ENCODE measurements at places on chromosomes 13 and 19. TPM values are rescaled to one million over a fixed set of nuclear protein-coding genes. Genes with fewer than 3 reads are reported as not detected.

ZNF333 gene
- total RNA-seq = 12.1 TPM

CCDC97 gene
- 18.3 TPM for total RNA-seq

BRME1 gene
- total RNA-seq = not detected

PRODH2 gene
- total RNA-seq = not detected

SLC6A16 gene
- total RNA-seq = 0.40 TPM

APBA3 gene
- total RNA-seq = 13.9 TPM

KCNN4 gene
- 0.67 TPM for total RNA-seq

HSD17B14 gene
- total RNA-seq = 1.3 TPM

TNNT1 gene
- total RNA-seq = 36.0 TPM

C19orf67 gene
- not detected for total RNA-seq

ZNF415 gene
- total RNA-seq = 20.9 TPM

POU4F1 gene
- total RNA-seq = not detected

CYP2B6 gene
- total RNA-seq = not detected
